ENCODE measurements at places on chromosomes 12 and 14. TPM values are rescaled to one million over a fixed set of nuclear protein-coding genes. Genes with fewer than 3 reads are reported as not detected.

- no peak for DNase-seq
These were observed 535.8 kb downstream of the PRKD1 start for GRCh38 chr14:29391801-29392200.

GRCh38 chr12:128966203-128966810 is 113.0 kb downstream of the GLT1D1 start:
- no peak for DNase-seq

DNA sequence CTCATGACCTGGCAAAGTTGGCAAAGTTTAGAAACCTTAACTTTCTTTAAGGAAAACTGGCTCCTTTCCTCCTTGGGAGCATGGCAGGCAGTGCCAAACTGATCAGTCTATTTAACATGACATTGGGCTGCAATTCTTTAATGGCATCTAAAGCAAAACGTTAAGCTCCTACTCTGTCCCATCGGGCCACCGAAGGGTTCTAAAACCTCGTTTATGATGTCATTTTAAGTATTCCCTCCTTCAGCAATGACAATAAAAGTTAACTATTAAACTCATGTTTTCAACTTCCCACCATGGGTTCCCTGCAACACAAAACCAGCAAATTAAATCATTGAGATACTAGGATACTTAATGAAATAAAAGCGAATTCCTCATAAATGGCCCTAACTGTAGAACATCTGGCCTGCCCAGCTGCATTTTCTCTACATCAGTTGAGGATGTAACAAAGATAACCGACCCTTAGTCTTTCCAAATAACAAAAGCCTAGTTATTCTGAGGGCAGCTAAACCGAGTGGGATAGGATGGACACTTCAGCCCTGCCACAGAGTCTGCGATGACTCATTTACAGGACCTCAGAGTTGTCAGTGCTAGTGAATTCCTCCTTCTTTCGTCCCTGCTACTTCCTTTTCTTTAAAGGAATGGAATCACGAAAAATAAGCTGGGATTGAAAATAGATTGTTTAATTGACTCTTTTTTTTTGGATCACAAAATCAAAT is 34.5 kb upstream of the RIC8B start:
- DNase-seq, result no peak

GRCh38 chr14:104187931-104188726 is 49.7 kb downstream of the KIF26A start:
- no peak for DNase-seq

- DNase-seq, result no peak
These were observed 84.2 kb downstream of the GCH1 start for GRCh38 chr14:54818201-54819133.

GRCh38 chr14:100726550-100727085 is at the start of gene DLK1:
TSS of gene DLK1 (plus strand) at chr14:100726892. CDS start at chr14:100727069, 177 bp downstream.
- DNase-seq, result no peak

DNA sequence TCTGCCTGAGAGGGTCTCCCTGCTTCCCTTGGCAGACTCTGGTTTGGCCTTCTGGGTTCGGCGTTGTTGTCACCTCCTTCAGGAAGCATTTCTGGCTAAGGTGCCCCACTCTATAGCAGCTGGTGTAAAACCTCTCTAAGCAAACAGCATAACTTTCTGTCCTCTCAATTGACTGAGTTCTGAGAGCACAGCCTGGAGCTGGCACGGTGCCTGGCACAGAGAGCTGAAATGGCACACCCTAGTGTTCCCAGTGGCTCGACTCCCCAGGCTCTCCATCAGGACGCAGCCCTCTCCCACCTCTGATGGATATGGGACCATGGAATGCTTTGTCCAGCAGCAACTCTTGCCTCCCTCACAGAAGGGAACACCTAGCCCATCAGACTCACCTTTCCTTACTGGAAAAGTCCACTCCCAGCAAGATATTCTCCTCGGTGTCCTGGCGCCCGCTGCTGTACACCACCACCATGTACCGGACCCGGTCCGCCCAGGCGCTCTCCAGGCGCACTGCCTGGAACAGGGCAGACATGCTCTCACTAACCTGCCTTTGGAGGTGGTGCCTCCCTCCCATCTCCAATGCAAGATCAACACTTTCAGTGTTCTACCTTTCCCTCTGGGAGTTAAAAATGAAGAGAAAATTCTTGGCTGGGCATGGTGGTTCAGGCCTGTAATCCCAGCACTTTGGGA is 40.6 kb downstream of the SSH1 start:
- DNase-seq, result no peak

DNA sequence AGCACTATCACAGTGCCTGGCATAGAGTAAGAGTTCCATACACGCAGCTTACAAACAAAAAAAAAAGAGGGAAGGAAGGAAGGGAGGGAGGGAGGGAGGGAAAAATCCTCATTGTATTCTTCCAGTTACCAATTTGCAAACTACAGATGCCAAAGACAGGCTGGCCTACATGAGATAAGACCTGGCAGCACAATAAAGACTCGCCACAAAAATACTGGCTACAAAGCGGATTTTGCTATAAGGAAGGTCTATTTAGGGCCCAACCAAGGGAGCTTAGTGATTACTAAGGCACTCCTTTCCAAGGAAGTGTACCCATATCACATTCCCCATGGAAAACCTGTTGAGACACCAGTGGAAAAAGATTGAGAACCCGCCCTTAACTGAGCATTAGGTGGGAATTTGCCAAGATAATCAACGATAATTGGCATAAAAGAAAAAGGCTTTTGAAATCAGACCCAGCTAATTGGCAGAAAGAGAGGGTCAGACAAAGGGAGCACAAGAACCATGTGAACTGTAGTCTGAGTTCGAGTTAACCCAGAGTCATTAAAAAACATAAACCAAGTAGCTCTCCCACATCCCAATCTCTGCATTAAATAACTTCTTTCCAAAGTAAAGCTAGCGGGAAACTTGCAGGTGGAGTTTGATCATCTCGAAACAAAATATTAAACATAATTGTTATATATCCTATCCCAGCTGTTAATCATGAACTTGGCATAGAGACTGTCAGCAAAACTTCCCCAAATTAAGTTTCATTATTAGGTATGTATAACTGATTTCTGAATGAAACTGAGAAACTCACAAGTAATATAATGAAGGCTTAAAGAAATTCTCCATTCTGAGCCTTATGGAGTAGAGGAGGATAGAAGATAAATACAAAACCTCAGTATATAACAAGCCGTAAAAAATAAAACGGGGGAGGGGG is 50.1 kb downstream of the PHLDA1 start:
- no peak for DNase-seq

DNA sequence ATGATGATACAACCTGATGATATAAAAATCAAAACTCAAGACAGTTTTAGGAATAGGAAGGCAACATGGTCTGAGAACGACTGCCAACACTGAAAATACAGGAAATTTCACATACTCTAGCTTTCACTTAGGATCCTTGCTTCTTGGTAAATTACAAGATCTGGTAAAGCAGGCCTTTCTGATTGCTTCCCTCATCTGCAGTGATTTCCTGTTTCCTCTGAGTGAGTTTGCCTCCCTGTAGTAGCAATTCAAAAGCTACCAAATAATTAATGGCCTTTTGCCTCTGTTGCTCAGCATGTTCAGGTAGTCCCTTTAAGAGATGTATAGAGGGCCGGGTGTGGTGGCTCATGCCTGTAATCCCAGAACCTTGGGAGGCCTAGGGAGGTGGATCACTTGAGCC is 2.0 kb upstream of the IRAK3 start:
- DNase-seq, result no peak

GRCh38 chr14:21494902-21495762 is 16.0 kb downstream of the METTL3 start:
- DNase-seq, result no peak

DNA sequence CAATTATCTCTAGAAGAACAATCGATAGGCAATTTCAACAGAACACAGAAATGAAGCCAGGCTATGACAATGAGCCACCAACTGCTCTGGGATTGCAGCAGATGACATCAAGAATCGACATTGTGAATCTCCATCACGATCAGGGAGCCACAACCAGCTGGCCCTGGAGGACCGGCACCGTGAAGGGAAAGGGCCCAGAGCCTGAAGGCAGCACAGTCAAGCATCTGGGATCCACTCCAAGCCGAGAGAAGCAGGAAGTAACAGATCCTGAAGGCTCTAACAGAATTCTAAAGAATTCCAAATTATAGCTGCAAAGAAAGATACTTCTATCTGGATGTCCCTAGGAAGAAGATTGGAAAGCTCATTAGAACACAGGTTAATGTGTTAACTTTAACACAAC is 61.0 kb downstream of the LRRC74A start:
- no peak for DNase-seq

GRCh38 chr14:100407376-100408102 is 84.4 kb downstream of the SLC25A47 start:
- DNase-seq, result no peak

- DNase-seq, result no peak
These were observed 51.2 kb downstream of the ATF7IP start for GRCh38 chr12:14416658-14417057.

DNA sequence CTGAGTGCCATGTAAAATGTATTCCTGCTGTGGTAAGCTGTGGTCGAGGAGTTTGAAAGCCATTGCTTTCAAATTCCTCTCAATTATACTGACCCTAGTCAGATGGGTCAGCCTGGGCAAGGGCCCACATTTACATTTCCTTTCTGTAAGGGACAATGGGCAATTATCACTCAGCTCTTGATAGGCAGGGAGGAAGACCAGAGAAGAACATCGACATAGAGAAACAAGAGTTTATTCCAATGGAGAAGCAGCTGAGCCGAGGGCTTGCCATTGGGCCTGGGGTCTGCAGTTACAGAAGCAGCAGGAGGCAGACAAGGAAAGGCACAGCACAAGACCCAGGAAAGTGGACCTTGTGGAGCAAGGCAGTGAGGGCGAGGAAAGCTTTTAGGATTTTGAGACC is 9.7 kb downstream of the NRIP2 start:
- DNase-seq, result no peak

- no peak for DNase-seq
These were observed 30.6 kb upstream of the OSBPL8 start for GRCh38 chr12:76590131-76590530.

GRCh38 chr14:20682127-20682434 is 2.3 kb upstream of the RNASE4 start:
- no peak for DNase-seq

ACOT6 gene
- not detected for total RNA-seq

CCDC175 gene
- total RNA-seq, result not detected

KCNMB4 gene
- 6.6 TPM for total RNA-seq

FRMD6 gene
- total RNA-seq, result 44.9 TPM

TAS2R7 gene
- total RNA-seq, result not detected

CCDC197 gene
- total RNA-seq, result not detected
